ENCODE measurements at places on chromosomes 4 and X.

GRCh38 chrX:24019448-24019847 lies 7.5 kb downstream of the KLHL15 start:
- no peak for DNase-seq

DNA sequence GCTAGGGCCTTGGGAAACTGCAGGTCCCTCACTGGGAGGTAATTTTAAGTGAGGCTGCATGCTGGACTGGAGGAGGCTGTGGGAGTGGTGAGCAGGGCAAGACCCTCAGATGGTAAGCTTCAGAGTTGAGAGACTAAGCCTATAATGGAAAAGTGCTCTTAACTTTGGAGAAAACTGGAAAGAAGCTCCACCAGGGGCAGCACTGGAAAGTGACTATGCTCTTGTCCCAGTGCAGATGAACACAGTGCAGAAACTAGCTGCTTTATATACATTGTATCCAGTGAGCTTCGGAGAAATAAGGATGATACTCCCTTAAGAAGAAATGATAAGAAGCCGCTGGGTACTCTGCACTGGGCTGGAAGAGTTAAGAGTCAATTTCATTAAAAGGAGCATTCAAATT lies 3.2 kb upstream of the MAGEB2 start:
- no peak for DNase-seq

DNA sequence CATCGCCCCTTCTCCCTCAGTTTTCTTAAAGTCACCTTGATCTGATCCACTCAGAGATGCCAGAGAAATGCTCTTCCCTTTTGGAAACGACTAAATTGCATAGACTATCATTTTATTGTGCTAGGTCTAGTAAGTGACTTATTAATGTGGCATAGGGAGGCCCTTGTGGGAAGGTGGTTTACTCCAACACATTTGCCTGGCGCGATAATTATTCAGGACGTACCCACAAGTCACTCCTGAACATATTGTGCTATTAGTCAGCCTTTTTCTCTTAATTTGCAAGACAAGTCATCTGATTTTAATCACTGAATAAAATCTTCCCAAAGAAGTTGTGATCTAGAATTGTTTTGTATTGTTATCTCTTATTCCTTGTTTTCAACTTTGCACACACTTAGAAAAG lies 7.6 kb downstream of the ENPEP start:
- no peak for DNase-seq

DNA sequence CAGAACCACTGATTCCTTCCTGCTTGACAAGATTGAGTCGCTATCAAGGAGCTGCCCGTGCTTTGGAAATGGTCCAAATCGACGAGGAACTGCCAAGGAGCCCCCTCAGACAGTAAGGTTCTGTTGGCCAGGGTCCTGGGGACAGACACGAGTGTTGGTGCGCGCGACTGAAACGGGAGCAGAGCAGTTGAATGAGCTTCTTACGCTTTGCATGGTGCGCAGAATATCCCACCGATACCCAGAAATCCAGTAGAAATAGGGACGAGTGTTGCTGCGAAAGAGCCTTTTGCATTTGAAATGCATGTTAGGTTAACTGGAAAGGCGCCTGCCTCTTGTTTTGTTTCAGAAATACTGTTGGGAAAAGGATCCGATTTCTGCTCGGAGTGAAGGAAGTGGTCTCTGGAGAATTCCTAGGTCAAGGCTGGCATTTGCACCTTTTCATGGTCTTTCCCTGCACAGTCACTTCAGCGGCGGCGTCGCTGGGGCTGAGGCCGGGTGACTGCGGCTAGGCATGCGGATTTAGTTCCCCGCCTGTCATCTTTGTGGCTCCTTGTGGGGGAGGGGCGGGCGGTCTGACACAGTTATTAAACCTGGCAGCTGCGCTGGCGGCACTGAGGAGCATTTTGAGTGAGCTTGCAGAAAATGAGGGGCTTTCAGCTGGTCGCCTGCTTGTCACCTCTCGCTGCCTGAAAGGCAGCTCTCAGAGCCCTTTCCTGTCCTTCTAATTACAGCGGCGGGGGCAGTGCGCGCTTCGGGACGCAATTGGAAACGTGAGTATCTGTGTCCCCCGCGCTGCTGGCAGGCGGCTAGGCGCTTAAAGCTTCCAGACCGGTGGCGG lies 51.5 kb upstream of the TRIM2 start:
- peak; percentile 13 for DNase-seq

DNA sequence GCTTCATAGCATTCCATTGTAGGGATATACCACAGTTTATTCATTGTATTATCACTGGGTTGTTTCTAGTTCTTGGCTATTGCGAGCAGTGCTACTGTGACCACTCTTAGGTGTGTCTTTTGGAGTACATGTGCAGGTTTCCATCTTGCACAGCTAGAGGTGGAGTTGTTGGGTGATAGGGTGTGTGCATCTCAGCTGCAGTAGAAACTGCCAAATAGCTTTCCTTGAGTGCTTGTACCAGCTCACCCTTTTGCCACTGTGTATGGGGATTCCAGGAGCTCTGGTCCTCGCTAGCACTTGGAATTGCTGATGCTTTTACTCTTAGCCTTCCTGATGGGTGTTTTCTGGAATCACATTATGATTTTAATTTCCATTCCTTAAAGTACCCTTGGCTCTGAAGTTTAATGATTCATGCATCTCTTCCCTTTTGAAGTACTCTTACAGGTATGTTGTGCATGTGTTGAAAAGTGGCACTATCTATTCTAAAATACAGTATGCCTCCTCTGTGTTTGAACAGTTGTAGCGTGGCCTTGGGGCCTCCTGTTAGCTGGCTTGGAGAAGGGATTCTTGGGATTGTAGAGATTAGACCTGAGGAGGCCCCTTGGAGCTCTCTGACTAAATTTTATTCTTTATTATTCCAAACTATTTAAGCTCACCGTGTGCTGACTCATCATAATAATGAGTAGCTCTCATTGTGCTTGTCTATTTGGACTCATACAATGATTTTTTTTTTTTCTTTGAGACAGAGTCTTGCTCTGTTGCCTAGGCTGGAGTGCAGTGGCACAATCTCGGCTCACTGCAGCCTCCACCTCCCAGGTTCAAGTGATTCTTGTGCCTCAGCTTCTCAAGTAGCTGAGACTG lies 38.4 kb downstream of the HTT start:
- DNase-seq, result no peak

DNA sequence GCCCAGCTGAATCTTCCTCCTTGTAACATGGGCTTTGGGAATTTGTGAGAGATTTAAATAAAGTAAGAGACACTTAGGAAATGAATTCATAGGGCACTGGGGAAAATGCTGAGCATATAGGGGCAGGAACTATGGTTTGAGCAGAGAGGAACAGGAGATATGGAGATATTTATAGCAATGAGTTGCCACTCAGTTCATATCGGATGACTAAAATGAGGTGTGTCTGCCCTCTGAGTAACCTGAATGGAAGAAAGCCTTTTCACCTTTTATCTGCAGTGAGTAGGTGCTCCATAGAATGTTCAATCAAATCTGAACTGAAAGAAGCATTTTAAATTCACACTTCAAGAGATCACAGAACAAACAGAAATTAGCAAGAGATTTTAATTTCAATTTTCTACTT lies 105.7 kb downstream of the CEP44 start:
- DNase-seq, result no peak

DNA sequence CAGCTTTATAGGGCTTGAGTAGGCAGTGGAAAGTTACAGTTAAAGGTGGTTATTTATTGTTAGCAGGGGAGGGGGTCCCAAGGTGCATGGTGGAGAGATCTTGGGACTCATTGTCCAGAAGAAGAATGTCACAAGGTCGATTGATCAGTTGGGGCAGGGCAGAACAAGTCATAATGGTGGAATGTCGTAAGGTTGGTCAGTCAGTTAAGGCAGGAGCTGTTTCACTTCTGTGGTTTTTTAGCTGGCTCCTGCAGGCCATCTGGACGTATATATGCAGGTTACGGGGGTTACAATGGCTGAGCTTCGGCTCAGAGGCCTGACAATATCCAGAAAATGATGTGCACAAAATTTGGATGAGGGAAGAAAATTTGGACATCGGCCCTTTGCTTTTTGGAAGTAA lies 7.1 kb downstream of the OFD1 start:
- no peak for DNase-seq

GRCh38 chr4:128480945-128481344 lies 193.3 kb upstream of the PGRMC2 start:
- DNase-seq, result no peak

- DNase-seq, result no peak
These were observed 338.7 kb upstream of the IGFBP7 start for GRCh38 chr4:57448901-57449300.

GRCh38 chr4:108107729-108108382 lies 60.9 kb downstream of the LEF1 start:
- no peak for DNase-seq

GRCh38 chr4:155521382-155521781 lies 144.6 kb upstream of the MAP9 start:
- DNase-seq, result no peak

GRCh38 chr4:184380707-184381106 lies 93.6 kb downstream of the IRF2 start:
- no peak for DNase-seq

- DNase-seq, result no peak
These were observed 59.3 kb downstream of the MAGEA1 start for GRCh38 chrX:153238361-153238760.

DNA sequence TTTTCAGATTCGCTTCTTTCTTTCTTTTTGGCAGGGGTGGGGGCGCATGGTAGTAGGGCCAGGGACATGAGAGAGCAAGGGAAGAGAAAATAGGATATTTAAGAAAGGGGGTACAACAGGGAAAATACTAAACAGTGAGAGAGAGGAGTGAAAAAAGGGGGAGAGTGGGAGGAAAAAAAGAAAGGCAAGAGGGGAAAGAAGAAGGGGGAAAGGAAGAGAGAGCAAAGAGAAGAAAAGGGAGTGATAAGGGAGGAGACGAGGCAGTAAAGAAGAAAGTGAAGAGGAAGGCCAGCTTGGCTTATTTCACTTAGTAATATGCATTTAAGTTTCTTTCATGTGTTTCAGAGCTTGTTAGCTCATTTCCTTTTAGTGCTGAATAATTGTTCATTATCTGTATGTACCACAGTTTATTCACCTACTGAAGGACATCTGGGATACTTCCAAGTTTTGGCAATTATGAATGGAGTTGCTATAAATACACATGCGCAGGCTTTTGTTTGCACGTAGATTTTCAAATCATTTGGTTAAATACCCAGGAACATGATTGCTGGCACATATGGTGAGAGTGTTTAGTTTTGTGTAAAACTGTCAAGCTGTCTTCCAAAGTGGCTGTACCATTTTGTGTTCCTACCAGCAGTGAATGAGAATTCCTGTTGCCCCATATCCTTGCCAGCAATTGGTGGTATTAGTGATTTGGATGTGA lies 37.3 kb downstream of the CASP6 start:
- DNase-seq, result no peak

DNA sequence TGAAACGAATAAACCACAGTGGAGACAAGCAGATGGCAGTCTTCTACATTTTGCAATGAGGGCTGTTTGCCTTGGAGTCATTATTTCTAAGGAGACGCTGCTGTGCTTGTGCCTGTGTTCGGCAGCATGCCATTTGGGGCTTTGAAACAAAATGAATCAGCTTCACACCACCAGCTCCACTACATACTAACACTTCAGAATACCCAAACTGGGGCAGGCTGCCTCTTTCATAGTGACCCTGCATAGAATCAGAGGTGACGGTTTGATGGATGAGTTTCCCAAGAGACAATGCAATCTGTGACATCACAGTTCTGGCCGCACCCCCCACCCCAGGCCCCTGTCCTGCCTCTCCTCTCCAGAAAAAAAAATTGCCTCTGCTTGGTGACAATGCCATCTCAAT lies 57.1 kb upstream of the MID1 start:
- no peak for DNase-seq

GRCh38 chrX:111123125-111123524 lies 27.1 kb downstream of the PAK3 start:
- DNase-seq, result no peak

DNA sequence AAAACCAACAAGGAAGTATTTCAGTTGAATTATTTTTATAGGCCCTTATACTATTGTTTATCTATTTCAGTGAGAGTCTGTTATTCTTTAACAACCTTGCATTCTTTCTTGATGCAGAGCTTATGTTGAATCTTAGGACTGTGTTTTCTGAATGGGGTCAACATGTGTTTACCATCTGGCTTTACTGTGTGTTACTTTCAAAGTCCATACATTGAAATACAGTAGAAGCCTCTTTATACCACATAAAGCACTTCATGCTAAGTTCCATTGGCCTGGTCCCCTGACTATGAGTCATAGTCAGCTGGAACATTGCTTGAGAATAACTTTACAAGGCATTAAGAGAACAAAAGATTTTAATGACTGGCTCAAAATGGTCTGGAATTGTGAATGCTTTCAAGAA lies 152.6 kb downstream of the GASK1B start:
- no peak for DNase-seq

- no peak for DNase-seq
These were observed 73.7 kb downstream of the TBL1X start for GRCh38 chrX:9538544-9539045.

- no peak for DNase-seq
These were observed 4.4 kb downstream of the FGFBP2 start for GRCh38 chr4:15958562-15958961.

GRCh38 chr4:73741031-73741749 lies 821 bp downstream of the CXCL8 start:
- DNase-seq, result no peak

GRCh38 chr4:75004755-75005668 lies 72.1 kb downstream of the PARM1 start:
- no peak for DNase-seq

GRCh38 chr4:109412776-109413175 lies 20.8 kb upstream of the SEC24B start:
- no peak for DNase-seq

GRCh38 chr4:150116506-150116905 lies 38.3 kb downstream of the DCLK2 start:
- DNase-seq, result no peak

GRCh38 chrX:141732031-141732430 lies 33.5 kb upstream of the SPANXD start:
- DNase-seq, result no peak

DNA sequence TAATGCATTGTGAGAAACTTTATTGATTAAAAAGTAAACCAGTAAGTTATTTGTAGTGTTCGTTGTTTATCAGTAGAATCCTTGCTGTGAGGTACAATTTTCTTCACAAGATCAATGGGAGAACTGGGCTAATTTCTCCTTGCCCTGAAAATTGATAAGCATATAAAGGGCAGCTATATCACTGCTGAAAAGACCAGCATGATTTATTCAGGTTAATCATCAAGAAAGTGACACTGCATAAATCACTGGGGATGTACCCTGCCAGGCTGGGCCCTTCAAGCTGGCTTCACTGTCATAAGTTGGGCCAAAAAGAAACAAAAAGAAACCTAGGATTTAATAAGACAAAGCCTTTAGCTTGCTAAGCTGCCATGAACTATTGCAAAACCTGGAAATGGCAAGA lies 746.7 kb downstream of the STPG2 start:
- no peak for DNase-seq

GRCh38 chrX:119101168-119101567 lies 26.4 kb downstream of the KIAA1210 start:
- no peak for DNase-seq

- no peak for DNase-seq
These were observed 60.0 kb downstream of the SLC9B1 start for GRCh38 chr4:102959496-102959895.

GRCh38 chr4:6492861-6493657 lies 20.6 kb upstream of the PPP2R2C start:
- DNase-seq, result no peak

GRCh38 chrX:65902011-65902410 lies 137.9 kb downstream of the VSIG4 start:
- DNase-seq, result no peak
